PC-3 (cell line): ENCODE measurements at places on chromosomes 3 and 15. TPM values are rescaled to one million over a fixed set of nuclear protein-coding genes. Genes with fewer than 3 reads are reported as not detected.

MOBP gene
- total RNA-seq, result not detected in 2 replicates

GRCh38 chr3:190378240-190378891 lies 9.6 kb upstream of the CLDN16 start:
- H3K27me3 ChIP-seq, result no peaks in the 10 kb centered on the region
- no peaks in the 10 kb centered on the region for H3K36me3 ChIP-seq
- DNase-seq, result peak; percentile 93
- peaks cover 61% of the 10 kb centered on the region for H3K4me1 ChIP-seq
- no peak overlapping the region for H3K4me3 ChIP-seq

- H3K27ac ChIP-seq, result no peak overlapping the region
- DNase-seq, result no peak
- H3K36me3 ChIP-seq, result no peaks in the 10 kb centered on the region
- no peaks in the 10 kb centered on the region for H3K27me3 ChIP-seq
- no peak overlapping the region for H3K4me3 ChIP-seq
These were observed 110.3 kb downstream of the WNT5A start for GRCh38 chr3:55376753-55377347.

DNA sequence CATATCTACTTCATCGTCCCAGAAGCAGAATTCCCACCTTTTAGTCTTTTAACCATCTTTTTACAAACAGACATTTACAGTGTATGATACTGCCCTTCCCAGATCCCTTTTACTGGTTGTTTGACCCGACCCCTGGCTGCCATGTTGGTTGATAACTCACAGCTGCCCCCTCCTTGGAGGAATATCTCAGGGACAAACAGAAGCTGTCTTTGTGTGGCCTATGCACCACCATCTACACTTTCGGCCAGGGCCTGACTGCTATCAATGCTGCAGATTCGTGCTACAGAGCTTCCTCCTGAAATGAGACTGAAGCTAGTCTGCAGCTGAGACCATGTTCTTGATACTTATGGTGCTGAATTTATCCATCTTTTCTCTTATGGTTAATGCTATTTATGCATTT lies 6.6 kb upstream of the POLQ start:
- no peaks in the 10 kb centered on the region for H3K27me3 ChIP-seq
- DNase-seq, result no peak
- H3K27ac ChIP-seq, result no peak overlapping the region
- H3K36me3 ChIP-seq, result no peaks in the 10 kb centered on the region
- H3K4me1 ChIP-seq, result no peaks in the 10 kb centered on the region
- no peak overlapping the region for H3K4me3 ChIP-seq

DNA sequence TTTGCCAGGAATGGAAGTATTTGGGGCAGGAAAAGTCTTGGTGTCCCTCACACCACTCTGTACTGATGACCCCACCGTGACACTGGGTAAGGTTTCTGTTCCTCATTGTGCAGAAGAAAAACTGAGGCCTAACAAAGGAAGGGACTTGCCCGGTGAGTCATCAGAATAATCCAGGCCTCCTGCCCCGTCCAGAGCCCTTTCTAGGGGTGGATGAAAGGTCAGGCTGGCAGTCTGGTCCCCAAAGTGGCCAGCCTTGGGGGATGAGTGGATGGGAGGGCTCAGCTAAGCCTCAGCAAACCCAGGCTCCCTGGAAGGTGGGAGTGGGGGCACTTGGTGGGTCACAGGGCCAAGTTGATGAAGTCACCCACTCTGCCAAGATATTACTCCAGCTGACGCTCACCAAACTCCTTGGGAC lies 2.3 kb upstream of the DNAH1 start:
- H3K4me1 ChIP-seq, result peaks cover 10% of the 10 kb centered on the region
- DNase-seq, result peak; percentile 23
- no peaks in the 10 kb centered on the region for H3K36me3 ChIP-seq
- H3K4me3 ChIP-seq, result no peak overlapping the region

GRCh38 chr3:160765211-160765610 lies 9.2 kb downstream of the PPM1L start:
- no peak overlapping the region for H3K4me3 ChIP-seq
- H3K27me3 ChIP-seq, result no peaks in the 10 kb centered on the region
- no peaks in the 10 kb centered on the region for H3K36me3 ChIP-seq
- DNase-seq, result no peak
- H3K27ac ChIP-seq, result no peak overlapping the region

CRYBG3 gene
- 11.4 and 12.2 TPM in 2 replicates for total RNA-seq

DNA sequence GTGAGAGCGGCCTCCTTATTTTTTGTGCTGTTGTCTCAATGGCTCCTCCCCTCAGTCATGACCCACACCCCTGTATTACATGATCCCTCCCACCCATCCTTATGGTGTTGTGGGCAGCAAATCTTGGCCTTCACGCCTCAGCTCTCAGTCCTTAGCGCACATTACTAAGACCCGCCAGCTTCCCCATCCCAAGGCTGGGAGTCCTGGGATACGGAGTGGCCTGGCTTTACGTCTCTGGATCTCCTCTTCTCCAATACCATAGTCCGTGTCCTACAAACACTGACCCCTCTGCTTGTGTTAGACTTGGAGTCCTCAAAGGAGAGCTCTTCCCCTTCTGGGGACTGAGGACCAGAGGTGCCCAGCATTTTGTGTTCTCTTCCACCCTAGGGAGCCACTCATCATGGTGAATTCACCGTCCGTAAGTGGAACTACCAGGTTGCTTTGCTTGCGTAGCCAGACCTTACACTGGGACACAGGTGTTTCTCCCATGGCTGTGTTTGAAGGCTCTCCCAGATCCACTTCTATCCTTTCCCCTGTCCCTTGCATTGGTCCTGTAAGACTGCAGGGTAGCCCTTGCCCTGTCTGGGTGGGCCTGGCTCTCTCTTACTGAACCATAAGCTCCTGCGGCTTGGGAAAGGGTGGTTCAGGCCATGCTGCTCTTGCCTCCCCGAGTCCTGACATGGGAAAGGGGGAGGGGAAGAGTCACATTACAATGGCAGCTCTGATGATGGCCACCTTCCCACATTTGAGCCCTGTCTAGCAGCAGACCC lies 13.6 kb downstream of the GRM2 start:
- H3K4me1 ChIP-seq, result no peaks in the 10 kb centered on the region
- peaks cover 5% of the 10 kb centered on the region; the same call in 1 of the 2 replicates for H3K27me3 ChIP-seq
- no peak overlapping the region for H3K4me3 ChIP-seq

- no peaks in the 10 kb centered on the region for H3K36me3 ChIP-seq
- no peaks in the 10 kb centered on the region for H3K27me3 ChIP-seq
- peaks cover 7% of the 10 kb centered on the region for H3K4me1 ChIP-seq
- no peak overlapping the region for H3K4me3 ChIP-seq
These were observed 50.0 kb downstream of the DNAJB8 start for GRCh38 chr3:128416578-128417211.

CADPS gene
- total RNA-seq, result not detected in 2 replicates

DNA sequence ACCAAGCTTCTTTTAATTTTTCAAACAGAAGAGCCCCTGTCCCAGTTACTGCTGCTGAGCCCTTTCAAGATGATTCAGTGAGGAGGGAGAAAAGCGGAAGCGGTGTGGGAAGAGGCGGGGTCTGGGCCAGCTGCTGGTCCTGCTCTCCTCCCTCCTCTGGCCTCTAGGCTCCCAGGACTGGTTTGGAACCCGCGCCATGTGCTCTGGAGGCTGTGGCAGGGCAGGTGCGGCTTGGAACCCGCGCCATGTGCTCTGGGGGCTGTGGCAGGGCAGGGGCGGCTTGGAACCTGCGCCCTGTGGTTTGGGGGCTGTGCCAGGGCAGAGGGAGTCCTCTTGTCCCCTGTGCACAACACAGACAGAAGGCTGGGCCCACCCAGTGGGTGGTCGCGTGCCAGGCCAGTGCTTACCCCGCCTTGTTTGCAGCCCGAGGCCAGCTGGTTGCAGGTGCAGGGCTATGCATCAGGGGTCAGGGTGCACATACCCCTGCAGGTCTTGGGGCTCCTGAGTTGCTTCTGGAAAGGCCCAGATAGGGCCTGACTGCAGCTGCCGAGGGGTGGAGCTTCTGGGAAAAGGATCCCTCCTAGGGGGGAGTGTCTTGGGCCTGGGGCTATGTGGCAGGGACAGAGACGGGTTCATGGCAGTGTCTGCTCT lies 12.2 kb downstream of the ALG1L2 start:
- no peaks in the 10 kb centered on the region for H3K27me3 ChIP-seq
- no peak overlapping the region for H3K4me3 ChIP-seq
- no peak for DNase-seq
- no peaks in the 10 kb centered on the region for H3K36me3 ChIP-seq

DNA sequence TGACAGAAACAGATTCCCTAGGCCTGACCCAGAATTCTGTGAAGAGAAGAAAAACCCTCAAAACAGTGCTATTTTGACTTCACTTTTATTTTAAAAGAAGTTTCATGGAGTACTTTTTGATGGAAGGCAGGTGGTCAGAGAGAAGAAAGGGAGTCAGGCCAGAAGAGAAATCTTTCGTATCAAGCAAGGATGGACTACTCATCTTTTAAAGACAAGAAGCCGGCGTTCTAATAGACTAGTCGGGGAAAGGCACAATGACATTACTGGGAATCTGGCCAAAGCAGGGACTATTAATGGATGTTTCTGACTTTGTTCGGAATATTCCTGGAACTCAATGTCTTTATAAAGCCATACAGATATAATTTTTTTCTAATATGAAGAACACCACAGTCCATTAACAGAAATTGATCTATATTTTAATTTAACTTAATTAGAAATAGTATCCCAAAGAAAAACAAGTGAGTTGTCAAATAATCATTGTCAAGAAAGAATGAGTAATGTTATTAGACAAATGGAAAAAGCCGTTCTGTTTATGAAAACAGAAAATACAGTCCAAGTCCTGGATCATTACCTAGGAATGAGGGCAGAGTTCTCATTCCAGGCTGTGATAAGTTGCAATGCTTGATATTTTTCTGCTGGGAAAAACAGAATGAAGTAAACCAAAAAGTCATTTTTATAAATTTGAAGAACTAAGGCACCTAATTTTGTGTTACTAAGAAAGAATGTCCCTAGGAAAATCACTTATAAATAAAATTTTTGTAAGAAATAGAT lies 23.7 kb upstream of the PCOLCE2 start:
- DNase-seq, result no peak
- no peaks in the 10 kb centered on the region for H3K27me3 ChIP-seq
- no peak overlapping the region for H3K27ac ChIP-seq

CCR3 gene
- total RNA-seq, result 0.22 TPM in 1 of 2 replicates, not detected in the other

- no peak overlapping the region for H3K27ac ChIP-seq
- no peaks in the 10 kb centered on the region for H3K27me3 ChIP-seq
- DNase-seq, result peak; percentile 49
- no peak overlapping the region for H3K4me3 ChIP-seq
- no peaks in the 10 kb centered on the region for H3K36me3 ChIP-seq
These were observed 18.6 kb downstream of the CSTA start for GRCh38 chr3:122343654-122344053.

MAP2K1 gene
- 35.5 and 55.2 TPM in 2 replicates for total RNA-seq

GRCh38 chr3:152301745-152302181 lies 33.0 kb downstream of the MBNL1 start:
- H3K27me3 ChIP-seq, result no peaks in the 10 kb centered on the region
- H3K36me3 ChIP-seq, result peaks cover 22% of the 10 kb centered on the region
- peaks cover 68% of the 10 kb centered on the region for H3K4me1 ChIP-seq
- H3K27ac ChIP-seq, result peak overlapping the region; percentile 54; the same call in 1 of the 2 replicates
- H3K4me3 ChIP-seq, result no peak overlapping the region

LEO1 gene
- total RNA-seq, result 24.1 and 32.4 TPM in 2 replicates

CCDC32 gene
- 16.1 and 19.9 TPM in 2 replicates for total RNA-seq

DNA sequence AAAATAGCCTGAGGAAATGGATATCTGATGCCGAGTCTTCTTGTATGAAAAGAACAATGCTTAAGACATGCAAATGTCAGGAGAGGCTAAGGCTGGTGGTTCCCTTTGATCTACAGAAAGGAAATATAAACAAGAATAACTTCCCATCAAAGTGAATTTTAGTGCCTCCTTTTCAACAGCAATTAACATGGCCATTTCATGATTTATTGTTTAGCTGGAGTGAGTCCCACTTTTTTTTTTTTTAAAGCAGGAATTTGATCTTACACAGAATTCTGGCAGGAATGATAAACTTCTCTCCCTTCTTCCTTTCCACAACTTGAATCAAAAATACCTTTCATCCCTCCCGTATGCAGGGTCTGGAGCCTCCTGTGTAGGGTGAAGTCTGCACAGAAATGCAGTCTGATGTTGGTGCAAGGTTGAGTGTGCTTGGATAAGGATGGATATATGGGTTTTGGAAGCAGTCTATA lies 287.0 kb downstream of the MEX3B start:
- H3K4me1 ChIP-seq, result no peaks in the 10 kb centered on the region
- DNase-seq, result no peak
- peaks cover 81% of the 10 kb centered on the region for H3K27me3 ChIP-seq
- no peak overlapping the region for H3K27ac ChIP-seq

DNA sequence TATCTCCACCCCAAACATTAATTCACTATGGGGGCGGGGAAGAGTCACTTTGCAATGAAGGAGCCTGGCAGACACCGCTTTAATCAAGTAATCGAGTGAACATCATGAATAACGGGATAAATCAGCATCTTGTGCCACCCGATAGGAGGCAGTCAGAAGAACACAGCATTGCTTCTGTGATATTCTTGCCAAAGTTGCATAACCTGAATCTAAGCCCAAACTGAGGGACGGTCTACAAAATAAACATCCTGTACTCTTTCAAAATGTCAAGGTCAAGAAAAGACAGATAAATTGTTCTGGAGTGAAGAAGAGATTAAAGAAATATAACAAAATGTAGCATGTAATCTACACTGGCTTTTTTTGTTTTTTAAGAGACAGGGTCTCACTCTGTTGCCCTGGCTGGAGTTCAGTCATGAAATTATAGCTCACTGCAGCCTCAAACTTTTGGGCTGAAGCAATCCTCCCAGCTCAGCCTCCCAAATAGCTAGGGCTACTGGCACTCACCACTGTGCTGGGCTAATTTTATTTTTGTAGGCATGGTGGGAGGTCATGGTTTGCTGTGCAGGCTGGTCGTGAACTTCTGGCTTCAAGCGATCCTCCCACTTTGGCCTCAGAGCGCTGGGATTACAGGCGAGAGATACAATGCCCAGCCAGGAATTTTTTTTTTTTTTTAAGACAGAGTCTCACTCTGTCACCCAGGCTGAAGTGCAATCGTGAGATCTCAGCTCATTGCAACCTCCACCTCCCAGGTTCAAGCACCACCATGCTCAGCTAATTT lies 20.1 kb upstream of the VWA5B2 start:
- no peak overlapping the region for H3K4me3 ChIP-seq
- no peaks in the 10 kb centered on the region for H3K4me1 ChIP-seq
- no peak for DNase-seq

- H3K27ac ChIP-seq, result no peak overlapping the region
- no peaks in the 10 kb centered on the region for H3K27me3 ChIP-seq
- no peak for DNase-seq
- no peaks in the 10 kb centered on the region for H3K36me3 ChIP-seq
- H3K4me3 ChIP-seq, result no peak overlapping the region
These were observed 1.3 kb downstream of the XIRP1 start for GRCh38 chr3:39191111-39191510.

ZIC1 gene
- not detected in 2 replicates for total RNA-seq

CYP8B1 gene
- total RNA-seq, result not detected in 2 replicates

- DNase-seq, result no peak
- H3K4me1 ChIP-seq, result peaks cover 63% of the 10 kb centered on the region
- no peaks in the 10 kb centered on the region for H3K27me3 ChIP-seq
- peaks cover 4% of the 10 kb centered on the region; the same call in 1 of the 2 replicates for H3K36me3 ChIP-seq
- peak overlapping the region; percentile 89 for H3K27ac ChIP-seq
- no peak overlapping the region for H3K4me3 ChIP-seq
These were observed 46.0 kb downstream of the IGF2BP2 start for GRCh38 chr3:185778821-185779220.

- H3K4me3 ChIP-seq, result no peak overlapping the region
- H3K27me3 ChIP-seq, result no peaks in the 10 kb centered on the region
- H3K4me1 ChIP-seq, result peaks cover 17% of the 10 kb centered on the region; the same call in 1 of the 2 replicates
These were observed 25.8 kb downstream of the PLA2G4D start for GRCh38 chr15:42068601-42069000.
